Nephron progenitor cell (in vitro differentiated cells): ENCODE measurements at places on chromosomes 4 and X.

- no peak for DNase-seq
Measured at GRCh38 chrX:45762699-45763647, 562.3 kb upstream of the DIPK2B start.

DNA sequence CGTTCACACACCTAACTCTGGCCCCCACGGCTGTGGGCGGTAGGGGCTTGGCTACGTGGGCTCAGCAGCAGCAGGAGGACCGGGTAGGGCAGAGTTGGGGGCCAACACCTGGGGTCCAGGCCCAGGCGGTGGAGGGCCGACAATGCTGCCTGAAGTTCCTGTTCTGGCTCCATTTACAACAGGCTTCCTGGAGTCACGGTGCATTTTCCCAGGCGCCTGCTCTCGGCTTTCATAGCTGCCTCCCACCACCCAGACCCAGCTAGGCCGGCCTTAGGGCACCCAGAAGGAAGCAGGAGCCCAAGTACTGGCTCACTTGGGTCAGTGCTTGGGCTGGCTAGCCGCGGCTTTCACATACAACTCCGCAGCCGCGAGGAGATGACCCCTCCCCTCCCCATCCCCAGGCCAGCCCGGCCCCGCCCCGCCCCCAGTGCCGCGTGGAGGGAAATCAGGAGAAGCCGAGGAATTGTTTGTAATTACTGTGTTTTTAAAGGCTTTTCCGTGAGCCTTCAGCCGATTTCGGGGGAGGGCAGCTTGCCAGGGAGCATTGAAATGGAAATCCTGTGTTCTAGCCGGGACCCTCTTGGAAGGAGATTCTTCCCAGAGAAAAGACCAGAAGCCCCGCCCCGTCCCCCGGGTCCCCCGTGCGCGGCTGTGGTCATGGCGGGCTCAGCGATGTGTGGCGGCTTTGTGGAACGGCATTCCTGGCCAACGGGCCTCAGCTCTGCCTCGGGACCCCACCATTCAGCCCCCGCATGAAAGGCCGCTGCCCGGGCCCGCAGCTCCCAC lies 28.5 kb downstream of the PJA1 start:
- DNase-seq = peak; percentile 75

GRCh38 chr4:2411786-2412510 lies 6.5 kb downstream of the ZFYVE28 start:
- no peak for DNase-seq

GRCh38 chrX:13298836-13299235 lies 21.0 kb downstream of the ATXN3L start:
- DNase-seq = no peak

GRCh38 chrX:141158084-141158483 lies 18.8 kb downstream of the LDOC1 start:
- DNase-seq = no peak

GRCh38 chr4:40269133-40269532 lies 66.0 kb upstream of the CHRNA9 start:
- DNase-seq = no peak

- no peak for DNase-seq
Measured at GRCh38 chr4:168408620-168409019, 71.7 kb downstream of the DDX60L start.

DNA sequence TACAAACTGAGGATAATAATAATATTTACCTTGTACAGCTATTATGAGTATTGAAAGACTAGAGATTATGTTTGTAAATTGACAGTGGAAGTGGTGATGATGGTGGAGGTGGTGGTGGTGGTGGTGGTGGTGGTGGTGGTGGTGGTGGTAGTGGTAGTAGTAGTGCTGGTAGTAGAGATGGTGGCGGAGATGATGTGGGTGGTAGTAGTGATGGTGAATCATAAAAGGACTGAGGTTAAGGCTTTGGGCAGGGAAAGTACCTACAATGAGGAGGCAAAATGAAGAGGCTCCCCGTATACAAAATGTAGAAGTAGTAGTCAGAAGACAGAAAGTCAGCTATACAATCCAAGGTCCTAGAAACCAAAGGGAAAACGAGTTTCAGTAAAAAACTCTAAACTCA lies 214.1 kb downstream of the BCOR start:
- DNase-seq = no peak

- DNase-seq = no peak
Measured at GRCh38 chr4:74964311-74964710, 31.4 kb downstream of the PARM1 start.

GRCh38 chr4:85836588-85837438 lies 361.9 kb downstream of the ARHGAP24 start:
- DNase-seq = no peak

DNA sequence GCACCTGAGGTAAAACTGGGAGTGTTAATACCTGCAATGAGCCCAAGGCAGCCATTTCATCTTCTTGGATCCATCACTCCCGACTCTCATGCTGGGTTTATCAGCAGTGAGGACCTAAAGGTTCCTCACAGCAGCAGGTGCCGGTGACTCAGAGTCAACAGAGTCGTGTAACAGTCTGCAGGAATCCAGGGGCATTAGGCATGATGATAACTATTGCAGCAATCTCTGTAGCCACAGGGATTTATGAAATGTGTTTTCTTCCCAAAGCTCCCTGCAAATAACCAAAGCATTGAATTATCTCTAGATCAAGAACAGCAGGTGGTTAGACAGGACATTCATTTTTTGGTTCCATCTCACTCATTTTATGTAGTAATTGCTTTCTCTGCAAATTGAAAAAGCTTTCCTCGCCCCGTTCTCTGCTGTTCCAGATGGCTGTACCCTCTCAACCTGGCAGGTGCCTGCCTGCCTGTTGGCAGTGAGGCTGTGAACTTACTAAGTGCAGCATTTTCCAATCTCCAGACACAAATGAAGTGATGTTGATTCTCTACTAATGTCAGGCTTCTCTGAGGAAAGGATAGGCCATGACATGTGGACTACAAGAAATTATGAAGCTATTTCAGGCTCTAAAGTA lies 48.1 kb upstream of the TSPAN7 start:
- no peak for DNase-seq
